Foreskin keratinocyte (primary cell): ENCODE measurements at places on chromosomes 3 and 15.
A peak's percentile ranks its signal among the peaks of the same experiment; 100 is the strongest.

DNA sequence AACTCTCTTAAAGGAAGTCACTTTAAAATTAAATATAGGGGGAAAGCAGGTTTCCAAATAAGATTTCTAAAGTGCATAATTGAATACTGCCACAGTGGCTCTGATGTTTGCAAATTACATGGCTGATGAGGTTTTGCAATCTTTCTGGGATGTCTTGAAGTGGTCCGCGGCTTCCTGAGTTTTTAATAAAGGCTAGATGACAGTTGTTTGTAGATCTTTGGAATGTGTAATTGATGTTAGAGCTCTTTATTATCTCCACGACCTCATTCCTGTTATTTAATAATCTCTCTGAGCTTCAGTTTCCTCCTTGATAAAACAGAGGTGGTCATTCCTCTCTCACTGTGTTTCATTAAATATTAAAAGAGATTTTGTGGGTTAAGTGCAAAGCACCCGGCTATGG is 27.0 kb upstream of the CEMIP start:
- no peak for DNase-seq

- DNase-seq = no peak
These were observed 82.5 kb downstream of the SOX2 start for GRCh38 chr3:181794011-181794790.

DNA sequence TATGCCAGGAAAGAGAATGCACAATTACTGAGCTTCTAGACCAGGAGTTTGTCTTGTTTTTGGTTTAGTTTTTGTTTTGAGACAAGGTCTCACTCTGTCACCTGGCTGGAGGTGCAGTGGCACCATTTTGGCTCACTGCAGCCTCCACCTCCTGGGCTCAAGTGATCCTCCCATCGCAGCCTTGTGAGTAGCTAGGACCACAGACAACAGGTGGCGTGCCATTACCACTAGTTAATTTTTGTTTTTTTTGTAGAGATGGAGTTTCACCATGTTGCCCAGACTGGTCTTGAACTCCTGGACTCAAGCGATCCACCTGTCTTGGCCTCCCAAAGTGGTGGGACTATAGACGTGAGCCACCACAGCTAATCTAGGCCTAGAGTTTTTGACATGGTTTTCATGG is 104.4 kb upstream of the CCDC54 start:
- DNase-seq = no peak

DNA sequence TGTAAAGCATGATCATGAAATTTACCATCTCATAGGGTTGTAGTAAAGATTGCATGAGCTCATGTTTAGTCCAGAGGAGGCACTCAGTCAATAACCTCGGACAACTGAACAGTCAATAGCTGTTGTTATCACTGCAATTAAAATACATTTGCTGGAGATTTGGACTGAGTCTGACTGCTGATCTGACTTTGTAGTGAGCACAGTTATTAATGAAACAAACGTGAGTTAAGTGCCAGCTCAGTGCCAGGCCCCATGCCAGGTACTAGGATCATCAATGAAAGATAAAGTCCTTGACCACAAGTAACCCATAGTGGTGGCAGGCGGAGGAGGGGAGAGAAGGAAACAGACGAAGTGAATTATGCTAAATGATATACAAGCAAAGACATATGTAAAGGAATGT is 43.7 kb upstream of the PRICKLE2 start:
- no peak for DNase-seq

- DNase-seq = peak; percentile 61
These were observed 227.8 kb upstream of the LYSMD4 start for GRCh38 chr15:99961011-99961441.

DNA sequence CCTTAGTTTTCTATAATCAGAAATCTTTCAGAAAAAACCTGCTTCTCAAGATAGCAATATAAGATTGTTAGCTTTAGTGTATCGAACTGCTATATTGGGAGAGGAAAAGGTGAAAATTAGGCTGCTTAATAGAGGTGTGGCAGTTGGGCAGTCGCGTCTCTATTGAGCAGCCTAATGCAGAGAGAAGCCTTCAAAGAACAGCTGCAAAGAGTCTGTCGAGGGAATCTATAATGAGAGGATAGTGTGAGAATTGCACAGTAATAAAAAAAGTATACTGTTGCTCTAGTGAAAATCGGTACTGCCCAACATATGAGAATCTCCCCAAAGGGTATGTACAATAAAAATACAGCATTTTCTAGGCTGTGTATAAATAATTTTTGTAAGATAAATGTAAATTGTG is 184.4 kb downstream of the TCF12 start:
- no peak for DNase-seq

DNA sequence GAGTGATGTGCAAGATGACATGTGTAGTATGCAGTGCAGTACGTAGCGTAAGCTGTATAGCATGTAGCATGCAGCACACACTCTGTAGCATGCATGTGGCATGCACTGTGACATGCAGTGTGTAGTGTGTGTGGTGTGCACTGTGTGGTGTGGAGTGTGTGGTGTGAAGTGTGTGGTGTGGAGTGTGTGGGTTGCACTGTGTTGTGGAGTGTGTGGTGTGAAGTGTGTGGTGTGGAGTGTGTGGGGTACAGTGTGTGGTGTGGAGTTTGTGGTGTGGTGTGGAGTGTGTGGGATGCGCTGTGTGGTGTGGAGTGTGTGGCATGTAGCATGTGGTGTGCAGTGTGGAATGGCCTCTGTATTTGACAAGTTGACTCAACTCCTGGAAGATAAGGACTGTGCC is 39.2 kb downstream of the ROPN1B start:
- DNase-seq = no peak

- peak; percentile 87 for DNase-seq
These were observed 13.8 kb downstream of the SQOR start for GRCh38 chr15:45648521-45649200.

DNA sequence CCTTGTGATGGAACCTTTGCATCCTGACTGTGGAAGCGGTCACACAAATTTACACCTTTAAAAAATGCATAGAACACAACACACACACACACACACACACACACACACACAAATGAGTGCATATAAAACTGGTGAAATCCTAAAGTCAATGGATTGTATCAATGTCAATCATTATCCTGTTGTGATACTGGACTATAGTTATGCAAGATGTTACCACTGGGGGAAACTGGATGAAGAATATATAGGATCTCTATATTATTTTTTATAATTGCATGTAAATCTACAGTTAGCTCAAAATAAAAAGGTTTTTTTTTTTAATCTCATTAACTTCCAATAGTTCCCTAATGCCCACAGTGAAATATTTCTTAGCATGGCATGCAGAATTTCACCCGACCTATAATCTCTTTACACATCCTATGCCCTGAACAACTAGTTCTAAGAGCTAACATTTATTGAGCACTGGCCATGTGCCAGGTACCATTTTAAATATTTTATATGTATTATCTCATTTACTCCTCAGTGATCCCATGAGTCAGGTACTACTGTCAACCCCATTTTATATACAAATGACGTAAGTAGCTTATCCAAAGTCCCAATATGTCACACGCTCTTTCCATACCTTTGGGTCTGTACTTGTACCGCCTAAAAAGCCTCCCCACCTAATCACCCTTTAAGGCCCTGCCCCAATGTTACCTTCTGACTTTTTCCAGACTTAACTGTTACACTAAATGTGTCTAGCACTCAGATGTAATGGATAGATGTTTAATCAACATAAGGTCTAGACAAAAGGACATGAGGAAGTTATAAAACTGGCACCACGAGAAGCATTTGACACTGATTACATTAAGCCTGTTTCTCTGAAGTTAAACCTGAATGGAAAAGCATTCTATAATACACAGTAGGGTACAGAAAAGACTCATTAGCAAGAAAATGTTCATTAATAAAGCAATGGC is 5.5 kb downstream of the ABCC5 start:
- no peak for DNase-seq

GRCh38 chr3:46666453-46666845 is 27.0 kb downstream of the ALS2CL start:
- no peak for DNase-seq

DNA sequence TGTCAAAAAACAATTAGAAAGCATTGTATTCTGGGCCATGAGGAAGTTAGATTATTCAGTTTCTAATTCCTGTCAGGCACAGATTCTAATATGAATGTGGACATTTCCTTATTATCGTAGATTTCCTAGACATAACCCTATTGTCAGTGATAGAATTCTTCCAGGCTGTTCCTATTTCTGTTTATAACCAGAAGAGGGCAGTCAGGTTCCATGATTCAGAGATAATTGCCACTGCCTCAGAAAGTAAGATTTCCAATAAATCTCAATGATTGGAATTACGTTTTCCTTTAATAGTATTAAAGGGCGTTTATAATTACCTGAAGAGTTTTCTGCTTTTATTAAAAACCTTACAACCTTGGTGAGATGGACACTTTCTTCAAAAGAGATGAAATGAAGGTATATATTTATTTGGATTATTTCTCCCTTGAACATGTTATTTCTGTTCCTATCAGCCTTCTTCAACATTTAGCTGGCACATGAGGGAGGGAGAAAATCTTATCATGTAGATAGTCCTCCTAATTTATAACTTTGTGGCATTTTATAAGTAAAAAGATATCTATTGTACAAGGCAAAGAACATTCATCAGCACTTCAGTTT is 439.2 kb downstream of the MCTP2 start:
- DNase-seq = peak; percentile 34

DNA sequence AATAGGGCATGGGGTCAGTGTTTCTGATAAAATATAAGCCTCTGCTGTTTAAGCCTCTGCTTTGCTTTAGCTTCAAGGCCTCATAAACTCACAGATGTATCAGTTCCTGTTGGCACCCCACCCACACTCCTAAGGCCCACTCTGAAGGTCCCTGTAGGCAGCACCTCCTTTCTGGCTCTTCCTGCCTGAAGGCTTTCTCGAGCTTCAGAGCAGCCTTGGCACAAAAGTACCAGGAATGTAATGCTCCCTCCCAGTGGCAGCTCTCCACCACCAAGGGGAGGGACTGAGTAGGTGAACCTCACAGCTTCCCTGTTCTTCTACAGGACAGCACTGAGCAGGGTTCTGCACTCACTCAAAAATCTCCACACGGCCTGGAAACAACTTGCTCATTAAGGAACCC is 102.2 kb downstream of the ABHD5 start:
- DNase-seq = no peak

DNA sequence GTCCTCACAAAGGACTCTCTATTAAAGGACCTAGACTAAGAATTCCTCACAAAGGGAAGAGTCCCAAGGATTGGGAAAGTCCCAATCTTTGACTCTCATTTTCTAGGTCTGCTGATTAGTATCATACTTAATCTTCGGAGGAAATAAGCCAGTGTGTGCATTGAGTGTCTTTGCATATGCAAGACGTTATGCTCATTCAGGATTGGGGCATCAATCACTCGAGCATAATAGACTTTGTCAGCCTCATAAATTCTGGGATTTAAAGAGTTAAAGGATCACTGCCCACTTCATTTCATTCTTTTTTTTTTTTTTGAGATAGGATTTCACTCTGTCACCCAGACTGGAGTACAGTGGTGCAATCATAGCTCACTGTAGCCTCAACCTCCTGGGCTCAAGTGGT is 154.3 kb downstream of the RBPMS2 start:
- no peak for DNase-seq

GRCh38 chr3:160498202-160498601 is 48.6 kb upstream of the TRIM59 start:
- no peak for DNase-seq

GRCh38 chr15:42996871-42997270 is 76.3 kb upstream of the TTBK2 start:
- no peak for DNase-seq

DNA sequence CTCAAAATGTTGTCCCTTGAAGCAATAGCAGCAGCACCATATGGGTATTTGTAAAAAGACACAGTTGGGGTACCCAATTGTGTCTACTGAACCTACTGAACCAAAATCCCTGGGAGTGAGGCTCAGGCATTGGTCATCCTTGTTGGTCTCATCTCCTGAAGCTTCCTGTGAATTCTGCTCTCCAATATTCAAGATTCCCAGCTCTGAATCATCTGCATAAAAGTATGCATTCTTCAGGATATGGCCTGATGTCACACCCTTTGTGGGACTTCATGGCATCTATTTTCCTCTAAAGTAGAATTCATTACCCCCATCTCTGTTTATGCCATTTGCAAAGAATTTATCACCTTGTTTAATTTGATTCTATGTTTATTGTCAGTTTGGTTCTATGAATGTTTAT is 13.3 kb upstream of the PTX3 start:
- DNase-seq = no peak

DNA sequence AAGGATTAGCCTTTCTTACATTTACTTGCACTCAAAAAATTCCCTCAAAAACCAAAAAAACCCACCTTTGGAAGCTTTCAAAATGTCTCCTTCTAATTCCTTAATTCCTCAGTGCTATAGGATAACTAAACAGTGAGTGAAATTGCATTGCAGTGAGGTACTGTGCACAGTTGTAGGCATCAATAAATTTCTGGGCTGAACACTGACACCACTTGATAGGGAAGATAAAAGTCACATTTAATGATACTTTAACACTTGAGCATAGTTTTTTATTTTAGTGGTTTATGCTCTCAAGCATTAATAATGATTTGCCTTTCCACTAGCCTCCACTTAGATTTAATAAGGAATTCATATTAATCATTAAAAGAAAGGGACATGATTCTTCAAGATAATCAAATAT is 52.3 kb downstream of the MAP2K5 start:
- DNase-seq = no peak

DNA sequence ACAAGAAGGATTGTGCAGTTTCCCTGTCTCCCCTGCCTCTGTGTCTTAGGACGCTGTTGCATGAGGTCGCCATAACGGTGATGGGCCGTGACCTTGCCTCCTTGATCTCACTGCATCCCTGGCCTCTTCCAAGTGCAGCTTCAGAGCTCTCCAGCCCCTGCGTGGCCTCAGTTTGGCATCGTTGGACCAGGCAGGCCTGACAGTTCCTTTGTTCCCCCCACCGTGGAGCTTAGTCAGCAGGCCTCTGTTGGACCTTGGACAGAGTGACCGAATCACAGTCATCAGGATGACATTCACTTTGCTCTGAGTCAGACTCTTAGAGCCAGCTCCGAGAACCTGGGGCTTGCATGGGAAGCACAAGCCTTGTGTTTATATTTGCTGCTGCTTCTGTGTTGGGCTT is 139.4 kb downstream of the OPA1 start:
- DNase-seq = peak; percentile 33

GRCh38 chr3:12659316-12660015 is 4.5 kb downstream of the RAF1 start:
- DNase-seq = no peak
